ENCODE measurements at places on chromosomes 3 and 15.

DNA sequence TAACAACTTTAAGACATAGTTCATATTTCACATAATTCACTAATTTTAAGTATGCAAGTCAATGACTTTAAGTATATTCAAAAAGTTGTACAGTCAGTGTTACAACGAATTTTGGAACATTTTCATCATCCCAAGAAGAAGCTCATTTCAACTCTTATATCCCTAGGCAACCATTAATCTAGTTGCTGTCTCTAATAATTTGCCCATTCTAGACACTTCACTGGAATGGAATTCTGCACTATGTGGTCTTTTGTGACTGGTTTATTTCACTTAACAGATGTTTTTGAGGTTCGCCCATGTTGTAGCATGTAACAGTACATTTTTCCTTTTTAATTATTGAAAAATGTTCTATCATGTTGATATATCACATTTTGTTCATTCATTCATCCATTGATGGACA is 104.2 kb upstream of the SPRED1 start:
- no peak for DNase-seq

GRCh38 chr3:30319713-30320112 is 286.7 kb upstream of the TGFBR2 start:
- peak; percentile 8 for DNase-seq

DNA sequence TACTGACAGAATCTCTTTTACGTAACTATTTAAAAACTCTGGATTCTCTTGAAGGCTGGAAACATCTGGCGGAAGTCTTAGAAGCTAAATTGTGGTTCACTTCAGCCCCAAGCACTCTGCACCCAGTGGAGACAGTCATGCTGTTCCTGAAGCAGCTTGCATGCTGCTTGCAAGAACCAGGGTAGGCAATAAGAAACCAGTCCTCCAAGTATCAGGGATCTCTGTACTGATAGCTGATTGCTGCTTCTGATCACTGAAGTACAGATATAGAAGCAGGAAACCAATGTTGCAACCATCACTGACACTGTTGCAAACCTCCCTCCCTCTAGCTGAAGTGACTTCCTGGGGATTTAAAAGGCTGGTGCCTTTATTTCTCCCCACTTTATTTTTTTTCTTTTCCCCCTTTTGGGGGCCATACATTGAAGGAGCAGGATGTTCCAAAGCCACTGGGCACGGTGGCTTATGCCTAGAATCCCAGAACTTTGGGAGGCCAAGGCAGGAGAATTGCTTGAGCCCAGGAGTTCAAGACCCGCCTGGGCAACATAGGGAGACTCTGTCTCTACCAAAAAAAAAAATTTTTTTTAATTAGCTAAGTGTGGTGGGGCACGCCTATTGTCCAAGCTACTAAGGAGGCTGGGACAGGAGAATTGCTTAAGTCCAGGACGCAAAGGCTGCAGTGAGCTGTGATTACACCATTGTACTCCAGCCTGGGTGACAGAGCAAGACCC is 15.3 kb downstream of the SPCS1 start:
- DNase-seq = no peak

- no peak for DNase-seq
Measured at GRCh38 chr3:24503616-24504113, 9.0 kb upstream of the THRB start.

GRCh38 chr15:76215634-76216033 is 95.6 kb downstream of the ETFA start:
- DNase-seq = no peak

- DNase-seq = no peak
Measured at GRCh38 chr15:22224241-22224671, 143.9 kb downstream of the OR4M2 start.

- DNase-seq = no peak
Measured at GRCh38 chr15:87681104-87681503, 575.4 kb downstream of the NTRK3 start.

GRCh38 chr3:187293516-187294430 is 2.2 kb upstream of the MASP1 start:
- DNase-seq = no peak

- no peak for DNase-seq
Measured at GRCh38 chr3:182440101-182440500, 353.2 kb upstream of the ATP11B start.

DNA sequence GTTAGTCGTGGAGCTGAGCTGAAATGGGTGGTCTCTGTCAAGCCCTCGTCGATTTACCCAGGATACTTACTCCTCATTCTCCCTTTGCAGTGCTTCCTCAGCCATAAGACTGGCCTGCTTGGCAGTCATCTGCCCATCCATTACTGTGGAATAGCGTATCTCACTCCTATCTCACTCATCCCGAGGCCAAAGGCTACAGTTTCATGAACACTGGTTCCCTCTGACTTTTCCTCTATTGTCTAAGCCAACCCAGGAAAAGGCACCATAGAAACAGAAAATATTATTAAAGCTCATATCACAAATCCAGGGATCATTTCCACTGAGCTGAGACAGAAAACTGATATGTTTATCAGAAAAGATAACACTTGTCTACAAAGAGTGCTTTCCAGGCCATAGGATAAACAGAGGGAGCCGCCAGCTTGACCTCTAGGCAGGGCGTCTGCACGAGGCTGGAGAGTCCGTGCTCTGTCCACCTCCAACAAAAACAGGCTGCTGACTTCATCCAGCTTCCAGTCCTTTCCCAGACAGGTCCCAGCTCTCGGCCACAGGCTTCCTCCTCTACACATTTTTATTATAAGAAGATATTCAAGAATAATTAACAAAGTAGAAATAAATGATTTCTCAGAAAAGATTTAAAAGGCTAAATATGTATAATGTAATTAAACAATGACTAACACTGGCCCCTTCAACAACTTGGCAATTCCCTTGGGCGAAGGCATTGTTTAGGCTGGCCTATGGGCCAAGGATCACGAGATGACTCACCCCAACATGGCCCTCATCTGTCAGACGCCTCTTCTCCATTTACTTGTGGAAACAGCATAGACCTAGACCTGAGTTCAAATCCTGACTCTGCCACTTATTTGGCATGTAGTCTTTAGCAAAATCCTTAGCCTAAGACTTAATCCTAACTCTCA is 27.4 kb upstream of the BOC start:
- no peak for DNase-seq

GRCh38 chr3:70071138-70071537 is 71.6 kb downstream of the SAMMSON start:
- no peak for DNase-seq

GRCh38 chr3:139732729-139733128 is 55.0 kb upstream of the NMNAT3 start:
- DNase-seq = no peak

- no peak for DNase-seq
Measured at GRCh38 chr15:52153900-52154895, 37.0 kb downstream of the GNB5 start.

GRCh38 chr15:74245342-74245931 is 9.3 kb downstream of the CCDC33 start:
- DNase-seq = no peak

- DNase-seq = no peak
Measured at GRCh38 chr3:19149368-19149767, 1.1 kb downstream of the KCNH8 start.

DNA sequence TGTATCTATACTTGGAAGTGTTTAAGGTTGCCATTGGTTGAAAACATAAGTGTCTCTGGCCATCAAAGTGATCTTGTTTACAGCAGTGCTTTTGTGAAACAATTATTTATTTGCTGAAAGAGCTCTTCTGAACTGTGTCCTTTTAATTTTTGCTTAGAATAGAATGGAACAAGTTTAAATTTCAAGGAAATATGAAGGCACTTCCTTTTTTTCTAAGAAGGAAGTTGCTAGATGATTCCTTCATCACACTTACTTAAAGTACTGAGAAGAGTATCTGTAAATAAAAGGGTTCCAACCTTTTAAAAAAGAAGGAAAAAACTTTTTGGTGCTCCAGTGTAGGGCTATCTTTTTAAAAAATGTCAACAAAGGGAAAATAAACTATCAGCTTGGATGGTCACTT is 19.7 kb downstream of the B3GNT5 start:
- DNase-seq = no peak

DNA sequence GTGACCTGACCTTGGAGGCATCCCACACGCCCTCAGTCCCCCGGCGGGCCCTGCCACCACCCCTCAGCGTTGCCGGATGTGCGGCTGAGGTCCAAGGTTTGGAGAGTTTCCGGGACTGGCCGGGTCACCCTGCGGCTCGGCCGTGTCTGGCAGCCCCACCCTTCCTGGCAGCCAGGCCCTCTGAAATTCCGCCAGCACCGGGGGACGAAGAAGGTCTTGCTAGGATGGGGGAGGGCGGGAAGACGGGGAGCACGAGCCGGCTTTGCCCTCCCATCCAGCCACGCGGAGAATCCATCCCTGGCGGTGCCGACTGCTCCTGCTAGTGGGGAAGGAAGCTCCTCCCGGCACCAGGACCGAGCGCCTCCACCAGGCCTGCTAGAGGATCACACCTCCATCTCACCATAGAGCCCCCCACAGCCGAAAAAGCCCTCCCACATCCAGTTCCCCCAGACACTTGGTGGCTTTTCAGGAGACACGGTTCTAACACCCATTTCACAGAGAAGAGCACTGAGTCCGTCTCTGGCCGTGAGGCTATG is 81.5 kb downstream of the CPN2 start:
- DNase-seq = no peak

GRCh38 chr3:186002884-186003472 is 65.2 kb upstream of the TRA2B start:
- no peak for DNase-seq

DNA sequence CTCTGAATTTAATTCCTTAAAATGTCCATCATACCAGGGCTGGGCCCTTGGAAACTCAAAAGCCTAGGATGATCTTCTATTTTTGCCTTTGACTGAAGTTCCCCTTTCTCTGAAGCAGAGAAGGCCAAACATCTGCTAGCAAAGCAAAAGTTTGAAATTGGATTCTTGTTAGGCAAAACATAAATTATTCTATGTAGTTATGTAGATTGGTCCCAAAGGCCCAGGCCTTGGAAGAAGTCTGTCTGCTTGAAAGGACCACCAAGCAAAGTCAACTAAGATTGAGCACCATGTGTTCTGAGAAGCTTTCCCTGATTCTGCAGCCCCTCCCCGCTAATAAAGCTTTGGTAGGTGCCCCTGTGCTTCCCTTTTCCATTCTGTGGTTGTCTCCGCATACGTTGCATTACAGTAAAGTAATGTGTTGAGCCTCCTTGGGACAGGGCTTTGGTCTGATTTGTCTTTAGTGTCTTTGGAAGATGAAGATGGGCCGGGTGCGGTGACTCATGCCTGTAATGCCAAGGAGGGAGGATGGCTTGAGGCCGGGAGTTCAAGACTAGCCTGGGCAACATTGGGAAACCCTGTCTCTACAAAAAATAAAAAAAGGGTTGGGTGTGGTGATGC is 56.4 kb downstream of the RPL39L start:
- no peak for DNase-seq

GRCh38 chr3:194284351-194284750 is 66.8 kb downstream of the CPN2 start:
- no peak for DNase-seq

DNA sequence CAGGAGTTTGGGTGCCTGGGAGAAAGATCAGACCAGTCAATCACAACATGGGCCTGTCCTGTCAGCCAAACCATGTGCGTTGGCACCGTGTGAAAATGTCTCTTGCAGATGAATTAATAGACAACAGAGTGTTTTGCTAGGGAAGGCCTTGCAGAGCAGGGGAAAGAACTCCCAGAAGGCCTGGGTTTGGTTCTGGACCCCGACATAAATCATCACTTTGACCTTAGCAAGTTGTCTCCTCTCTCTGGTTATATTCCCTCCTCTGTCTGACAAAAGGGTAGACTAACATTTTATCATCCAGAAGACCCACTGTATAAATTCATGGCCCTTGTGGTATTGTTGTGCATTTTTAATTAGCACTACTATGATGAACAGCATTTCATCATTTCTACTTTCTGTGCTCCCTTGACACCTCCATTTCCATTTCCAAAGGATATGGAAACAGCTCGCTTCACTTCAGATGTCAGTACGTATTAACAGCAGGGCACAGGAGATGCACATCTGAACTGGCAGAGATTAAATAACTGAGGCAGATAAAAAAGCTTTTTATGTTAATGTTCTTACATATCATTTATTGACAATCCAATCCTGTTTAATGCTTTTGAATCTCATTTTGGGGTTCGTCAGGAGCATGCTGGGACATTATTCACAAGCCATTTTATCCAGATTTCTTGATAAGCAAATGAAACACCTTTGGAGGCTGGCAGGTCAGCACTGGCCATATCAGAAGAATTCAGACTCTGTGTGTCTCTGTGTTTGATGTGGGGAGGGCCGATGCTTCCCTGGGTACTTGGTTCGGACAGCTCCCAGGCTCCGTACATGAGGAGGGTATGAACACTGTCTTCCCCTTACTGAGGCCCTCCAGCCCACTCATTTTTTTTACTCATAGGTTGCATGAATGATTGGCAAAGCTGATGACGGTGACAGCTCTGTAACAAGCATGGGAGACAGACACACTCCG is 28.2 kb upstream of the IL12A start:
- no peak for DNase-seq

GRCh38 chr3:46062679-46063078 is 35.4 kb upstream of the XCR1 start:
- DNase-seq = no peak

DNA sequence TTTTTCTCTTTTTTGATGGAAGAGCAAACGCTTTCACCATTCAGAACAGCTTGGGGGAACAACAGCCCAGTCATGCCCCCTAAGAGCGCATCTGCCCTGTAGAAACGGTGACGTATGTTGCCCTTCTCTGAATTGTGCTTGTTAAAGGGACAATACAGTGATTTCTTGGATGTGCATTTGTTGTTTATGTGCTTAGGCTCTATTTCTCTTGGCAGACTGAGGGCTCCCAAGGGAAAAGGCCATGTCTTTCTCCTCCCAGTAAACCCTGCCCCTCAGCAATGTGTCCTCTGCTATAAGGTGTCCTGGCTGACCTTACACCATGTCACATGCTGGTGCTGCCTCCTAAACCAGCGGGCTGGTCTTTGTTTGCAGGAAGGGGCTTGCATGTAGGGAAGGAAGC is 346.1 kb downstream of the EPHB1 start:
- DNase-seq = no peak

- no peak for DNase-seq
Measured at GRCh38 chr15:74349241-74349778, 18.1 kb downstream of the CYP11A1 start.

- no peak for DNase-seq
Measured at GRCh38 chr3:34155108-34155507, 356.7 kb downstream of the PDCD6IP start.

Measured in stimulated activated CD8-positive, alpha-beta memory T cell treated with anti-CD3 and anti-CD28 coated beads, Interleukin-7, amount 100 ng/mL, for 1 hour (primary cell).